CD14-positive monocyte (primary cell): ENCODE measurements at places on chromosomes 12 and 14. TPM values are rescaled to one million over a fixed set of nuclear protein-coding genes. Genes with fewer than 3 reads are reported as not detected.
A peak's percentile ranks its signal among the peaks of the same experiment; 100 is the strongest.

The KRT85 gene
- not detected for polyA plus RNA-seq

The PTPRQ gene
- polyA plus RNA-seq: not detected

The CRIP2 gene
- 3.3 TPM for polyA plus RNA-seq

The ERP27 gene
- polyA plus RNA-seq: 2.5 TPM

- H3K27me3 ChIP-seq: no peaks in the 10 kb centered on the region
- H3K27ac ChIP-seq: no peak overlapping the region
- no peak for DNase-seq
Measured at GRCh38 chr14:81329640-81330381, 70.3 kb downstream of the STON2 start.

DNA sequence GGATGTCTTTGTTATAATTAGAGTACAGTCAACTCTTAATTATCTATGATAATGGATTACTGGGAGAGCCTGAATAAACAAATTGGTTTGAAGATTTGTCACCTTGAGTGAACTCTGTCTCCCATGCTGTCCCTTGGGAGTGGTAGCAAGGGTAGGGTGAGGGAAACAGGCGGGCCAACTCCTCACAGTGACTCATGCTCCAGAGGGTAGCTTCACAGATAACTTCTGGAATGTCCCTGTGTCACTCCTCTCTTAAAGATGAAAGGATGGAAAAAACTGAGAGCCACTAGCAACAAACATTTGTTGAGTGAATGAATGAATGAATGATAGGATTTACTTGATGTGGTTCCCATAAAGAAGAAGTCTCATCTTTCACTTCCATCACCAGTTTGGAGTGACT, 53.5 kb downstream of the RASSF9 start:
- no peak overlapping the region for H3K4me3 ChIP-seq
- no peak for DNase-seq
- H3K4me1 ChIP-seq: no peaks in the 10 kb centered on the region
- no peak overlapping the region for H3K27ac ChIP-seq
- no peaks in the 10 kb centered on the region for H3K36me3 ChIP-seq

DNA sequence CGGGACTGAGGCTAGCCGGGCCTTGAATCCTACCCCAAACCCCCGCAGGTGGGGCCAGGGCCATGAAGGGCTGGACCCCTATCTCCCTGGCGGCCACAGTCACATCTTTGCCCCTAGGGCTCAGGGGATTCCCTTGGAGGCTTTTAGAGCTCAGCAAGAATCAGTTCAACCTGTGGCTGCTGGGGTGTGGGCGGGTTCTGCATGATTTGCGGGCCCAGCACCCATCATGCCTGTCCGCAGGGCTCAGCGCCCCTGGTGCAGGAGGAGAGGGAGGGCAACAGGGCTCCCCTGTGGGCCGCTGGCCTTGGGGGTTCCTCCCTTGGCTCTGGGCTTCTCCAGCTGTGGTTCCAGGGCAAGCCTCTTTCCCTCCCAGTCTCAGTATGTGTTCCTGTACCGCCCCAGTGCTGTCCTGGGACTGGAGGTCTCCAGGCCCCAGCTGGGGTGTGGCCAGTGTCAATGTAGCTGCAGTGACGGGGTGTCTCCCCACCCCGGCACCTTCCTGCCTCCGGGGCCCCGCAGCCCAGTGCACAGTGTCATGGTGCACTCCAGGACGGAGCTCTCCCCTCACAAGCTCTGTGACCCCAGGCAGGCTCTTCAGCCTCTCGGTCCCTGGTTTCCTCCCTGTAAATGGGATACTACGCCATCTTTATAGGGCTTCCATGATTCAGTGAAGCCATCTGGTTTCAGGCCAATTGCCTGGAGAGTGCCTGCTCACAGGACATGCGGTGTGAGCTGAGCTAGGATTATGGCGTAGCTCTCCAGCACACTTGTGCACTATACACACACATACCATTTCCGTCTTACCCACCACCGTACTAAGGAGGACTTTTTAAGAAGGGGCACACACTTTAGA, 9.9 kb upstream of the LBHD2 start:
- no peaks in the 10 kb centered on the region for H3K27me3 ChIP-seq
- H3K36me3 ChIP-seq: no peaks in the 10 kb centered on the region
- H3K4me1 ChIP-seq: peaks cover 9% of the 10 kb centered on the region
- H3K4me3 ChIP-seq: no peak overlapping the region
- H3K27ac ChIP-seq: no peak overlapping the region
- no peak for DNase-seq

DNA sequence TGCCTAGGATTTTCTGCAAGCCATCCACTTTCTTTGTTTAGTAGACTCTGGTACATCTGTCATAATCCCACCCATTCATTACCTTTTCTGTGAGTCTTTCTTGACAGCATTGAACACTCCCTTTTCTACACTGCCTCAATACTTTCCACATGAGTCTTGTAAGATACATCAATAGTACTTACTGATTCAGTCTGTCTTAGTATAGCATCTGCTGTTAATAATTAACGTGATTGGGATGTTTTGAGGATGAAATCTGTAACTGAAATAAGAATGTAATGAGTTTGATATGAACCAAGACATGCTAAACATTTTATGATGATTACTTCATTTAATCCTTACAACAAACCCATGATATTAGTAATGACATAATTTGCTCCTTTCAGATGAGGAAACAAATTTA, 196.2 kb upstream of the FOXG1 start:
- H3K4me3 ChIP-seq: no peak overlapping the region
- no peaks in the 10 kb centered on the region for H3K36me3 ChIP-seq
- H3K4me1 ChIP-seq: no peaks in the 10 kb centered on the region
- H3K27ac ChIP-seq: no peak overlapping the region

GRCh38 chr12:45893240-45893639, 97.1 kb downstream of the SCAF11 start:
- no peak overlapping the region for H3K4me3 ChIP-seq
- no peak for DNase-seq
- no peaks in the 10 kb centered on the region for H3K27me3 ChIP-seq
- H3K4me1 ChIP-seq: no peaks in the 10 kb centered on the region
- H3K27ac ChIP-seq: no peak overlapping the region
- peaks cover 50% of the 10 kb centered on the region for H3K36me3 ChIP-seq

GRCh38 chr14:100436745-100437406, 113.7 kb downstream of the SLC25A47 start:
- no peak overlapping the region for H3K4me3 ChIP-seq
- no peak overlapping the region for H3K27ac ChIP-seq
- H3K36me3 ChIP-seq: no peaks in the 10 kb centered on the region

DNA sequence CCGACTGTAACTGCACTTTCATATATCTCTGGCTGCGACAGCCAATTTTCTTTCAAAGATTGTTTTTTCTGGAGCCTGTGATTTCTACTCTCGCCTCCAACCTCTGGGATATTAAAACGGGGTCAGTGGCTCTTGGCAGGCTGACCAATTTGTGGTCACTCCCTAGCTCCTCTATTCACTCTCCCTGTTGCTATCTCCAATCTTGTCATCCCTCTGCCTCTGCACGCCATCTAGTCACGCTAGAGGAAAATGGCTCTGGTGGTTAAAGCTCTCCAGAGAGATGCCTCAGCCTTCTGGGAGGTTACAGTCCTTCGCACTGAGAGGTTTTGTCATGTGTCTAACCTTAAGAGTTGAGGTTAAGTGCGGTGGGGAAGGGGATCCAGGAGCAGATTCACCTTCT, 59.8 kb upstream of the CISTR start:
- H3K4me1 ChIP-seq: no peaks in the 10 kb centered on the region
- no peak overlapping the region for H3K4me3 ChIP-seq
- no peak overlapping the region for H3K27ac ChIP-seq
- peaks cover 21% of the 10 kb centered on the region for H3K27me3 ChIP-seq
- H3K36me3 ChIP-seq: no peaks in the 10 kb centered on the region

DNA sequence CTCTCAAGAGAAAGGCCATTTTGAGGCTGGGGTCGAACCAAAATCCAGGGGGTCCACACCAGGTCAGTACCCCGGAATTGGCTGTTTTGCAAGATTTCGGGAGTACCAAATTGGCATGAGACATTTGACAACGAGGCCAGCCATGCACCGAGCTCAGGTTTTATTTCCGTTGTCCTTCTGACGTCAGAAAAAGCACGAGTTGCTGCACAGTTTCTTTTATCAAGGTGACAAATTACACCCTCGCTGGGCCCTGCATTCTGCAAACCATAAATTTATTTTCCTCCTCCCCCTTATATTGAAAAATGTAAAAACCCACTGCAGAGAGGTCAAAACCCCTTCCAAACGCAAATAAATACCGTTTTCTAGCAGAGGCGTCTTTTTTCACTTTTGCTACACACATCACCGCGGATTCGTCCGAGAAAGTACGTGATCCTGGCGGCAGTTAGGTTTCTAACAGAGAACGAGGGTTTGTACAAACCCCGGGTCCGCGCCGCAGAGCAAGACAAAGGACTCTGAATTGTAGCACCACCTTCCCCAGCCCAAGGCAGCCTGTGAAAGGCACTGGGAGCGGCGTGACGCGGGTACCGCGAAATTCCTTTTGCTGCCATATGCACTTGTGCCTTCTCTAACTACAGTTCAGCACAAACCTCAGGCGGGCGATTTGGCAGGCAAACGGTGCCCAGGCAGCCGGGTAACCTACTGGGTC, 1.8 kb downstream of the SLC38A1 start:
- peak; percentile 14 for DNase-seq
- no peaks in the 10 kb centered on the region for H3K36me3 ChIP-seq
- H3K4me3 ChIP-seq: peak overlapping the region; percentile 77
- peaks cover 11% of the 10 kb centered on the region for H3K27me3 ChIP-seq
- no peak overlapping the region for H3K27ac ChIP-seq

DNA sequence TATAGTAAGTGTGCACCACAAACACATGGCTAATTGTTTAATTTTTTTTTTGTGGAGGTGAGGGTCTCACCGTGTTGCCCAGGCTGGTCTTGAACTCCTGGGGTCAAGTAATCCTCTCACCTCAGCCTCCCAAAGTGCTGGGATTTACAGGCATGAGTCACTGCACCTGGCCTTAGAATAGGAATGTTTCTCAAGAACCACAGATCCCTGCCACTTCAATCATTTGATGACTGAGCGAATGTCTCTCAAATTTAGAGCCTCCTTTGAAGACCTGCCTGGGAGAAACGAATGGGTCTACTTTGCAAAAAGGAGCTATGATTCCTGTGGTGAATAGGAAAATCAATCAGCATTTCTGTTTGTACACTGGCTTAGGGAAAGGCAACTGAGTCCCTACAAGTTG, 33.5 kb upstream of the CHST11 start:
- H3K27ac ChIP-seq: no peak overlapping the region
- no peaks in the 10 kb centered on the region for H3K4me1 ChIP-seq
- H3K4me3 ChIP-seq: no peak overlapping the region
- H3K27me3 ChIP-seq: no peaks in the 10 kb centered on the region
- no peak for DNase-seq

DNA sequence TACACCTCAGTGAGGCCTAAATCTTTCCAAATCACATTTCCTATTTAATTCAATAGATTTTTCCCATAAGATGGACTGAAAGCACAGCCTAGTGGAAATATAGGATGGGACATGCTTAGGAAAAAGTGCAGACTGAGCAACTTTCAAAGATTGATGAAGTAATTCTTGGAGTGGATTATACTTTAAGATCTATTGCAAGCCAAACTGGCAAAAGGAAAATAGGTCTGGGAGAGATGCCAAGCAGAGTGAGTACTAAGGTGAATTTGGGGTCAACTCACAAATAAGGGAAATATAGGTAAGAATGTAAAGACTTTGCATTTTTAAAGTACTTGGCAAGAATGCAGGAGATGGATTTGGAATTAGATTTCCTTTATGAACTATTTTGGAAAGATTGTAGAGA, 170.2 kb upstream of the FOXG1 start:
- DNase-seq: no peak
- H3K27ac ChIP-seq: no peak overlapping the region
- no peaks in the 10 kb centered on the region for H3K36me3 ChIP-seq
- no peaks in the 10 kb centered on the region for H3K4me1 ChIP-seq
- no peak overlapping the region for H3K4me3 ChIP-seq
- H3K27me3 ChIP-seq: no peaks in the 10 kb centered on the region
